HFFc6 (cell line): ENCODE measurements at places on chromosomes 3 and 15. TPM values are rescaled to one million over a fixed set of nuclear protein-coding genes. Genes with fewer than 3 reads are reported as not detected.
A peak's percentile ranks its signal among the peaks of the same experiment; 100 is the strongest.

DNA sequence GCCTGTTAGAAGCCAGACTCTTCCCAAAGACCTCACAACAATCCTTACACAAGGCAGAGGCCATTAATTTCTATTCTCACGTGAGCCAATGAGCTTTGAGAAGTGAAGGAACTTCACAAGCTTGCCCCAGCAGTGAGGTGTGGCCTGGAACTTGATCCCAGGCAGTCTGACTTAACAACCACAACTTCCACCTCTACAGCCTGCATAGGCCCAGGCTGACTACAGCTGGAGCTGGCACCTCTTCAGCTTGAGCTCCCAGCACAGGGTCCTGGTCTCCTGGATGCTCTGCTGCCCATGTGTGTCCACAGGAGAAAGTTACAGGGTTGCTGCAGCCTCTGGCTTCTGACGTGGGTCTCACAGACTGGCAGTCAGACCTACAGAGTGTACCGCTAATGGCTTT lies 111.0 kb downstream of the ERC2 start:
- DNase-seq = no peak

DNA sequence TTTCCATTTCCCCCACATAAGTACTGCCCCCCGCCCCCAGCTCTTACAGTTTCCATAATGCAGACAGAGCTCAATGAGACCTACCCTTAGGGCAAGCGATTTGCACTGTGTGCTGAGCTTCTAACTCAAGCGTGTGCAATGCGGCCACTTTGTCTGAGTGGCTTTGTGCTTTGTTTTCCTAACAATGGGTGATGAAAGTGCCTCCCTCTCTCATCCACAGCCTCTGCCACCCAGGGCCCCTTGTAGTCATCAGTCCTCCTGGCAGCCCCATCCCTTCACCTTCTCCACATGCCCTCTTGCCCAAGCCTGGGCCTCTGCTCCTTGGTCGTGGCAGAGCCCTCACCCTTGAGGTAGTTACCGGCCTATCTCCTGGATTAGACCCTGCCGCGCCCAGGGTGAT lies 17.2 kb downstream of the DAPK2 start:
- no peak for DNase-seq

- peak; percentile 46 for DNase-seq
These were observed 106.0 kb downstream of the MEX3B start for GRCh38 chr15:81939604-81940440.

The HHLA2 gene
- not detected in 3 replicates for total RNA-seq

- DNase-seq = peak; percentile 54
These were observed 4.6 kb upstream of the P2RY14 start for GRCh38 chr3:151282921-151283320.

The PLSCR2 gene
- total RNA-seq = not detected in 3 replicates

The CX3CR1 gene
- not detected in 3 replicates for total RNA-seq
